Activated T-cell treated with anti-CD3 and anti-CD28 coated beads, Interleukin-2, amount 50 U/mL, for 24 hours (primary cell): ENCODE measurements at places on chromosomes 3 and 15.

GRCh38 chr3:107370907-107371306, 6.3 kb upstream of the CCDC54 start:
- no peak for DNase-seq

DNA sequence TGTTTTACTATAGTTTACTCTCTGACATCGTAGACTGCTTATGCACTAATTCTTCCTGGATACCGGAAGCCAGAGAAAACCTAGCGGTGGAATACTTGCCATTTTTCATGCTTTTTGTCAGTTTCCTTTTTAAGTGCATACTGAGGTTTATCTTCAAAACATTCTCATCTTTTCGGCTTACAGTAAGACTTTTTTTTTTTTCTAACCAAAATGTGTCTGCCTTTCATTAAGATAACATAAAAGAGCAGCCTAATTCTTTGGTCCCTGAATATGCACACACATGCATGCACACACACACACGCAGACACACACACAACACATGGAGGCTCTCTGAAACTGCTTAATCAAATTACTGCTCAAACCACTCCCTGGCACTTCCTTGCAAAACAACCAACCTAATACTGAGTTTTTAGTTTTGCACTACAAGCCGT, 1.3 kb downstream of the ZNF445 start:
- no peak for DNase-seq

GRCh38 chr15:53841651-53842050, 82.2 kb upstream of the WDR72 start:
- DNase-seq: no peak

- no peak for DNase-seq
Measured at GRCh38 chr3:73509066-73509465, 115.7 kb downstream of the PDZRN3 start.
